Ascending aorta (tissue), 2 donors: ENCODE measurements at places on chromosomes 12 and 14.

DNA sequence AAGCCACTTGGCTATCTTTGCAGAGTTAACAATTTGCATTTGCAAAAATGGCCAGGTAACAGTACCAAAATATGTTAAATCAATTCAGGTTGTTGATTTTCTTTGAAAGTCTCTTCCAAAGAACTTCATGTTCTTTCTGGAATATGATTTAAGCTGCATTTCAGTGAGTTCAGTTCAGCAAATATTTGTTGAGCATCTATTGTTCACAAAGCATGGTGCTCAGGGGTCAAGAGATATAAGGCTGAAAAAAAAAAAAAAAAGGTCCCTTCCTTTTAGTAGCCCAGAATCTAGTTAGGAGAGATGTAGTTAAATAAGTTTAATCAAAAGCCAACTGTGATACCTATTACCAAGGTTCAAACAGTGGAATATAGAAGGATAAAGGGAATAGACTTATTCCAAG, 317.1 kb downstream of the ZFP36L1 start:
- no peak for DNase-seq

- DNase-seq = no peak
Measured at GRCh38 chr12:2287589-2287988, 234.8 kb downstream of the CACNA1C start.

- no peak for DNase-seq
Measured at GRCh38 chr14:71238835-71239234, 331.6 kb downstream of the PCNX1 start.

GRCh38 chr14:35406506-35407305, 2.2 kb upstream of the NFKBIA start:
- DNase-seq = no peak

DNA sequence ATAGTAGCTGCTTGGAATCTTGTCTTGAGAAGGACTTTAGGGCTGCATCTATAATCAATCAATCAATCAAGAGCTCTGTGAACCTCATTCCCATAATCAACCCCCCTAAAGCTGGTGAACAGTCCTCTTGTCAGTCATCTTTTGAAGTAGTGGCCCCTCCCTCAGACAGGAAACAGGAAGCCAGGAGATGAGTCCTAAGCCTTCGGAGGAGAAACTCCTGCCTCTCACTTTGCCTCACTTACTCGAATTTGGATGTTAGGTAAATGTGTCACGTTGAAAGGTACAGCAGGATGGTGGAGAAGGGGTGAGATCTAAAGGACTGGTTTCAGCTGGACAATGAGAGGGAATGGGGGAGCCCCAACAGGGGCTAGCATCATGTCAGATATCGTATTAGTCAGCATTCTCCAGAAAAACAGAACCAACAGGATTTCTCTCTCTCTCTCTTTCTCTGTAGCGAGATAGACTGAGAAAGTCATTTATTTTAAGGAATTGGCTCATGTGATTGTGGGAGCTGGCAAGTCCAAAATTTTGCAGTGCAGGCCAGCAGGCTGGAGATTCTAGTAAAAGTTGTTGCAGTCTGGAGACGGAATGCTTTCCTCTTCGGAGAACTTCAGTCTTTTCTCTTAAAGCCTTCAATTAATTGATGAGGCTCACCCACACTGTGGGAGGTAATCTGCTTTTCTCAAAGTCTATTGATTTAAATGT, 144.4 kb upstream of the PWP1 start:
- DNase-seq = no peak

DNA sequence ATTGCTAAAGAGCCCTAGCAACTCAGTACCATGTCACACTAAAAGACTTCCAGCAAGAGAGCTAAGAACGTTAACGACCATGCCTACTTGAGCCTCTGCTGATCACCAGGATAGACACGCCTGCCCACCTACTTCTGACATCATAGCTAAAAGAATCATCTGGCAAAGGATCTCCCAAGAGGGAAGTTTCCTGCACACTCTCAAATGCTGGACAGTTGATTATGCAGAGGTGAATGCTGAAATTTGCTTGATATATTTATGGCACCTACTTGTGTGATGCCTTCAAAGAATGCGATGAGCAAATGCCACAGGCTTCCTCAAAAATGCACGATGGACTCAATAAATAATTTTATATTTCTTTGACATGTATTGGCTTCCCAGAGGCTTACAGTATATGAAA, 113.6 kb downstream of the GALC start:
- no peak for DNase-seq

DNA sequence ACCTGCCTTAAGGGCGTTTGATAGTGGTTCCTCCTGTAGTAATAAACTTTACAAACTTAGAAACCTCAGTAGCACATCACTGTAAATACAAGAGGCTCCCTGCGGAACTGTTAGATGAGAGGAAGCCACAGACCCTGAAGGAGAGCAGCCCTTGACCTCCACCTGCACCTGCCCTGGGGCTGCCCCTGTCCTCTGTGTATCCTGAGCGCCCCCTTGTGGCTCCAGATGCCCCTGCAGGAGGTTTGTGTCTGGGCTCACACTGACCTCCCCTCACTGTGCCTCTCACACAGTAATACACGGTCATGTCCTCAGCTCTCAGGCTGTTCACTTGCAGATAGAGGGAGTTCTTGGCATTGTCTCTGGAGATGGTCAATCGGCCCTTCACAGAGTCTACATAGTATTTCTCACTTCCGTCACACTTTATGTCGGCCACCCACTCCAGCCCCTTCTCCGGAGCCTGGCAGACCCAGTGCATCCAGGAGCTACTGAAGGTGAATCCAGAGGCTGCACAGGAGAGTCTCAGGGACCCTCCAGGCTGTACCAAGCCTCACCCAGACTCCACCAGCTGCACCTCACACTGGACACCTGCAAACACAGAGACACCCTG, 1059.8 kb downstream of the TMEM121 start:
- no peak for DNase-seq

DNA sequence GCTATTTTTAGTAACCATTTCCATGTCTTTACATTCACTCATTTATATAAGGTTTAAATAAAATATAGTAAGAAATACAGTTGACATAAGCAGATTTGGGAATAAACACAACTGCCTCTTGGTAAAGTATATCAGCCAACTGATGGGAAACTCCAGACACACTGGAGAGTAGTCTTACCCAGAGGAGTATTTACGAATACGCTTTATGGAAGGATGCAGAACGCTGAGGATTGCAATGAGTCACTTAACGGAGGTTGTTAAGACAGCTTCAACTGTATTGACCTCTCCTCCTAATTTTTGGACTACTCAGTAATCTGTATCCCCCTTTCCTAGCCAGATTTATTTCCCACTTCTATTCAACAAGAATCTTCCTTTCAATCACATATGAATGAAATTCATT, 6.0 kb downstream of the C2CD5 start:
- DNase-seq = no peak

- no peak for DNase-seq
Measured at GRCh38 chr14:90698379-90698869, 117.8 kb downstream of the TTC7B start.

GRCh38 chr14:31876741-31877140, 200.4 kb upstream of the ARHGAP5 start:
- no peak for DNase-seq

DNA sequence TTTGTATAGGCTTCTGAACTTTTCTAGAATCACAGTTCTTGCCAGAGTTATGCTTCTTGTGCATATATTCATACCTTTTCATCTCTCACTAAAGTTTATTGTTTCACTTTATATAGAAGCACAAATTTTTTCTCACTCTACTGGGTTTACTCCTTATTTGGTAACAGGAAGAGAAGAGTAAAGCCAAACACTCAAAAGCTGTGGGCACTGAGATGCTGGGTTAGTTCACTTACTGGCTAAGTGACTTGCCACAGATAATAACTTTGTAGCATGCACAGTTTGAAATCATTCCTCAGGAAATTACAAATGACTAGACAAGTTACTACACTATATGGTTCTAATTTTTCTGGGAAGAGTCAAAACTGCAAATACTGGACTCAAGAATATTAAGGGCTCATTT, 7.8 kb downstream of the HIGD1C start:
- DNase-seq = no peak

- DNase-seq = no peak
Measured at GRCh38 chr14:75268633-75269550, 9.7 kb upstream of the FOS start.

DNA sequence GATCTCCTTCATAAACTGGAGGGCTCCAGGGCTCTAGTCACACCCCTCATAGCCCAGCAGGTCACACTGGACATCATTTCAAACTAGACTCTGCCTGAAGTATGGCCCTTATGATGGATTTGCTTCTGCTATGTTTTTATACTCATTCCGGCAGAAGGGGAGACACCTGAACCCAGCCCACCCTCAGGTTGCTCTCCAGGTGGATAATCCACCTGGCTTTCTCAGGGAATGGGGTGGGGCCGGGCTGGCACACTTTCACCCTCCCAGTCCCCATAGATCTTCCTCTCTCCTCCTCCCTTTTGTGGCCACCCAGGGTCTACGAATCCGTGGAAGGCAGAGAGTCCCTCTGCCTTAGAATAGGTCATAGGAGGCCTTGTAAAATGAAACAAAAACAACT, 9.8 kb upstream of the KRT73 start:
- DNase-seq = no peak

DNA sequence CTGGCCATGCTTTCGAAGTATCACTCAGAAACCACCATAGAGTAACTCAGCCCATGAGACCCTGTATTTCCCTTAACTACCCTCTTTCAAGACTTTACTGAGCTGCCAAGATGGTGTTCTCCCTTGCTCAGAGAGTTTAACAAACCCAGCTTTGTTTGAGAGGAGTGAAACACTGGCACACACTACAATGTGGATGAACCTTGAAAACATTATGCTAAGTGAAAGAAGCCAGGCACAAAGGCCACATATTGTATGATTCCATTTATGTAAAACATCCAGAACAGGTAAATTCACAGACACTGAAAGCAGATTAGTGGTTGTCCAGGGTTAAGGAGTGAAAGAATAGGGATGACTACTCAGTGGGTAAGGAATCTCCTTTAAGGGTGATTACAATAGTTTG, 18.9 kb downstream of the SERPINA3 start:
- no peak for DNase-seq

GRCh38 chr12:9367201-9367600, 159.0 kb upstream of the PZP start:
- DNase-seq = no peak

- DNase-seq = no peak
Measured at GRCh38 chr12:60930151-60930550, 1330.1 kb upstream of the USP15 start.

GRCh38 chr14:52399921-52400595, 85.9 kb downstream of the PTGER2 start:
- DNase-seq = no peak

GRCh38 chr14:22981876-22982476, 375 bp downstream of the AJUBA start:
- no peak for DNase-seq

DNA sequence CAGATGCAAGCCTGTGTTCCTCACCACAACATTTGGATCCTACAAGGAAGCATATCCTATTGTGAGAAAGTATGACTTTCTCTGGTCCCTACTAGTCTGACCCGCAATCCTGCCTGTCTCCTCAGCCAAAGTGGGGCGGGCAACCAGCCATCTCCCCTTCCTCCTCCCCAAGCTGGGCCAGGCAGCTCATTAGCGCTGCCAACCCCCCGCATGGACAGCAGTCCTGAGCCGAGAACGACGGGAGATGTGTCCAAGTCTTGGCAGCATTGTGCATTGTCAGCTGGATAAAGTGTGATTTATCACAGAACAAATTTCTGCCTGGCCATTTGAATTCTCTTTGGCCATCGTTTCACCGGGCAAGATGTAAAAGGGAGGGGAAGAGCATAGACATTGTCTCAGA, 139.4 kb downstream of the SLC15A4 start:
- no peak for DNase-seq

DNA sequence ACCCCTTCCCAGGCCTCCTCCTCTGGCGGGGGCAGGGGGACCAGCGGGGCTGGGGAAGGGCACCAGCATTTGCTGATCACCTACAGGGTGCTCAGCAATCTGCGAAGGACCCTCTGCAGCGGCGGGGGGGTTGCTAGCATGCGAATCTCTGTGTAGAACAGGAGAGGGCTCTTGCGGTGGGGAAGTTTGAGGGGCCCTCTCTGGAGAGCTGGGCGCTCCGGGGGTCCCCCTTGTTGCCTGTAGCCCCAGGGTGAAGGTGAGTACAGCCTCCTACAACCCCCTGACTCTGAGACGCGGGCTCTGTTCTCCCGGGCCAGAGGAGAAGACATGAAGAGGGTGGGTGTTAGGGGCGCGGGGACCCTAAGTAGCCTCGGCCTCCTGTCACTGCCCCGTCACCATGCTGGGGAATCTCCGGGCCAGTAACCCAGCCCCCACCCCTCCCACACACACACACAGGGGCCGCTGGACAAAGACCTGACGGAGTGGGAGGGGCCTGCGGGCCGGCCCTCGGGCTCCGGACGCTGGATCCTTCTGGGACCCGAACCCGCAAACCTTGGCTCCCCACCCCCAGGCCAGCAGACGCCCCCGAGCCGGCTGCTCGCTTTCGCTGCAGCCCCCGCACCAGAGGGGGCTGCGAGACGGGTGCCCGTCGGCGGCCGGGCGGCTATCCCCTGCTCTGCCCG, 734 bp downstream of the FIGNL2 start:
- DNase-seq = no peak

- no peak for DNase-seq
Measured at GRCh38 chr12:4767186-4767585, 47.0 kb downstream of the GALNT8 start.

DNA sequence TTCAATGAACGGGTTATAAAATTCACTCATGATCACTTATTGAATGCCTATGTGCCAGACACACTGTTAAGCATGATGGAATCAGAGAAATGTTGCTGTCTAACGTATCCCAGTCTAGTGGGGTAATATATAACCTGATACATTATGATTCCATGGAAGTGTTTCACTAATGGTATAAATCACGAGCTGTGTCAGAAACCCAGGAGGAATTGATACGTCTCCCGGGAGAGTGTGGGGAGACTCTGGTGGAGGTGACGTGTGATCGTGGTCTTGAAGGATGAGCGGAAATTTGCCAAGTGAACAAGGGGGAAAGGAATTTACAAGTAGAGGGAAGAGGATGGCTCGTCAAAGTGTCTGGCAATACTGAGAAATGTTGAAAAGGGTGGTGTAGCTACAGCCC, 26.5 kb downstream of the MANSC1 start:
- DNase-seq = no peak

GRCh38 chr12:112466011-112466422, 47.3 kb downstream of the PTPN11 start:
- no peak for DNase-seq

GRCh38 chr14:78075033-78075432, 95.1 kb upstream of the NRXN3 start:
- no peak for DNase-seq

DNA sequence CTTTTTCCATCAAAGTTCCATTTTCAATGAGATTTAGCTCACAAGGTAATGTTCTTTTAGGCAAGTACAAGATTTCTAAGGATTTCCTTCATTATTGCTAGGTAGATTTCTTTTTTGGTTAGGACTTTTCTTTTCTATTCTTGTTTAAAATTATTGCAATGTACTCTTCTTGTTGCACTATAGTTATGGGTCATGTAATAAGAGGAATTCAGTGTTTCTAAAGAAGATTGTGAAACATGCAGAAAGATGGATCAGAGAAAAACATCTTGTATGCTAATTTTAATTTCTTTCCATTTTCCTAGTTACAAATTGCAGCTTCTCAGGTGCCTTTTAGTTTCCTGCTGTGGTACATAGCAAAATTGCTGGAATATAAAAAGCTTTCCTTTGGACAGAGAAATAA, 56.1 kb downstream of the BTG1 start:
- no peak for DNase-seq

- DNase-seq = no peak
Measured at GRCh38 chr12:110597885-110598284, 14.8 kb upstream of the PPTC7 start.
